Right cardiac atrium (tissue), 5 donors: ENCODE measurements at places on chromosomes 4 and X. TPM values are rescaled to one million over a fixed set of nuclear protein-coding genes. Genes with fewer than 3 reads are reported as not detected.

- DNase-seq: no peak
Measured at GRCh38 chr4:86554646-86555045, 39.5 kb upstream of the PTPN13 start.

GRCh38 chrX:121333942-121334341, 286.5 kb downstream of the GLUD2 start:
- DNase-seq: no peak

GRCh38 chr4:71772592-71772991, 11.3 kb downstream of the GC start:
- DNase-seq: no peak

Gene CNKSR2
- 1.1 TPM for total RNA-seq

DNA sequence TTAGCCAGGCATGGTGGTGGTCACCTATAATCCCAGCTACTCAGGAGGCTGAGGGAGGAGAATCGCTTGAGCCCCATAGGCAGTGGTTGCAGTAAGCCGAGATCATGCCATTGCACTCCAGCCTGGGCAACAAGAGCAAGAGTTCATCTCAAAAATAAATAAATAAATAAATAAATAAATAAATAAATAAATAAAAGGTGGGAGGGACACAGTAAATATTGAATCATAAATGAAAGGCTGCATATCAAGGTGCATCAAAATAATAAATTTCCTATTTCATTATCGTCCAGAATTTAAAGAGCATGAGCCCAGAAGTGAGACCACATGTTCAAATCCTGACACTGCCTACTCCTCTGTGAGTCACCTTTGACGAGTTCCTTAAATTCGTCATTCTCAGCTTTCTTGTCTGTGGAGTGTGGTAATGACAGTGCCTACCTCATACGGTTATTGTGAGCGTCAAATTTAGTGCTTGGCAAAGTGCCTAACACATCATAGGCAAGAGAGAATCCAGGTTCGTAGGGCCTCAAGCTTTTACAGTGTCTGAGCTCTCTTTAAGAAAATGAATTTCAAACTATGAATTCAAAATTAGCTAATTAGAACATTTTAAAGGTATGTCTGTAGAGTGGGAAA, 49.9 kb downstream of the IL15 start:
- no peak for DNase-seq

Gene AFM
- not detected for total RNA-seq

- DNase-seq: no peak
Measured at GRCh38 chr4:4412641-4413372, 25.9 kb downstream of the NSG1 start.

GRCh38 chr4:1795299-1796195, 2.5 kb downstream of the FGFR3 start:
- no peak for DNase-seq

Gene NPY1R
- 6.0 TPM for total RNA-seq

Gene CT47C1
- not detected for total RNA-seq

GRCh38 chr4:15898902-15899301, 39.6 kb downstream of the FGFBP1 start:
- DNase-seq: no peak

DNA sequence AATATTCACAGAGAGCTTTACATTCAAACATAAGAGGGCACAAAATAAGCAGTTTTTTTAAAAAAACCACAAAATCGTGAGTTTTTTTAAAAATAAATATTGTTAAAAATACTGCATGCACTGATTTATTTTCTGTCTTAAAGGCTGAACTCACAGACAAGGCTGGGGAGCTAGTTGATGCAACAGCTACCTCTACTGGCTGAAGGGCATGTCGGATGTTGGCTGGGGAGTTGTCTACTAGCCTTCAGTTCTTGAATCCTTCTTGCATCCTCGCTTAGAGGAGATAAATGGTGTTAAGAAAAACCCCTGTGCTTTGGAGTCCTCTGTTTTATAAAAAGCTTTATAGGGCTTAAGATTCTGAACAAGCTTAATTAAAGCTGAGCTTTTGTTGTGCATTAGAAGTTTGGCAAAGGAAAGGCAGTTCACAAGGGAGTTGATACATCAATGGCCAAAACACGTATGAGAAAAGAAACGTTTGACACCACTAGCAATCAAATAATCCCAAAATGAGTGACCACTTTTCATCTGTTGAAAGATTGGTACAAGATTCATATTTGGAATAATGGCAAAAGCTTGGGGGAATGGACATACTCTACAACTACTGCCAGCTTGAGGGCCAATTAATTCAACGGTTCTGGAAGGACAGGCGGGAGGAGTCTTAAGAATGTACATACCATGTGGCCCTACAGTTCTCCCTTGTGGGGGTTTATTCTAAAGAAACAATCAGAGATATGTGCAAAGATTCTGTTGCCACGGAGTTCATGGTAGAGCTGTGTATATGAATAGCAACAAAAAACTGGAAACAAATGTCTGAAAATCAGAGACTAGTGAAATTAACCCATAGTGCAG, 94.7 kb downstream of the SEL1L3 start:
- DNase-seq: peak; percentile 69

DNA sequence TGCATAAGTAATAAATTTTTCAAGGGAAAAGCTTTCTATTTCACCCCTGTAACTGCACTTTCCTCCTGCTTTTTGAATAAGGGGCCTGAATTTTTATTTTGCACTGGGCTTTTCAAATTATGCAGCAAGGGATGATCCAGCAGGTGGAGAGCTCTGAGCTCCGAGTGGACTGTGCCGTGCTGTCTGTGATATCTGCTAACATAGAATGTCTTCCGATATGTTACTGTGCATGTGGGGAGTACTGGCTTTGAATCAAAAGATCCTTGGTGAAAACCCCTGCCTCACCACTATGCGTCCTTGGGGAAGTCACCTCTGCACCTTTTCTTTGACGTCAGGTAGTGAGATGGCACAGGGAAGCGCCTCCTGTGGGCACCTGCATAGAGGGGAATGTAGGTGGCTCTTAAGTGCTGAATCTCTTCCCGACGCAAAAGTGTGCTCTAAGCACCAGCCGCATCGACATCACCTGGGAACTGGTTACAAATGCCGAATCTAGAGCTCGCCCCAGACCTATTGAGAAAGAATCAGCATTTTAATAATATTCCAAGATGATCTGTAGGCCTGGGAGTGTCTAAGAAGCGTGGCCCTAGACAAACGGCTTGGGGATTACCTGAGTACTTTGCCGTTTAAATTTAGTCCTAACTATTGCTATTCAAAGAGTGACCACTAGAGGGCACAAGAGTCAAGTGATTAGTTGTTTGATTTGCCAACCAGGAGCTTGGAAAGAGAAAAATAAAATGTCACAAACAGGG, 19.2 kb upstream of the WFS1 start:
- no peak for DNase-seq

DNA sequence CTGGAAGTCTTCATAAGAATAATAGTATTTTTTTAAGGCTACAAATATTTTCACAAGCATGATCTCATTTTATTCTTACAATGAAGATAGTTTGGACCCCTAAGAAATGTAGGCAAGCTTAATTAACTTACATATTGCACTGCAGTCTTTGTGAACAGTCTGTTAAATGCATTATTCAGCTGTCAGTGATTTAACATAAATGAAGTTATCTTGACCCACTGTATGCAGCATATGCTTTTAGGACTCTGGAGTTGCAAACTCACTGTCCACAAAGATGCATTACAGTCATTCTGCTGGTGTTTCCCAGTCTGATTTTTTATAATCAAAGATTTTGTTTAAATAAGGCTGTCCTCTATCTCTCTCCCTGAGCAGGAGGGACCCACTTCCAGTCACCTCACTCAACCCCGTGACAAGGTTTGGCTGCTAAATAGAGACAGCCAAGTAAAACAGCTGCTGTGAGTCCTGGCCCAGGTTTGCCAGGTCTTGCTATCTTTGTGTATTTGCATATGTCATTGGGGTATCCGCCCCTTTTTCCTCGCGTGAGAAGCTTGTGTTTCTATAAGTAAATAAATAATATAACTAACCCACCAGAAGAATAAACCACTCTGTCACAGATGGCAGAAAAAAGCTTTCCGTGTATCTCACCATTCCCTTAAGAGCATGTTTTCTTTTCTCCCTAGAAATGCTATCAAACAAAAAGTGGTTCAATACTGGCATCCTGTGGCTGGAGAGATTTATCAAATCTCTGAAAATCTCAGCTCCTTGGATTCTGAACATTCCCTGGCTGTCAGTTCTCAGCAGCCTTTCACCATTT, 67.0 kb downstream of the SLC7A11 start:
- peak; percentile 32 for DNase-seq

DNA sequence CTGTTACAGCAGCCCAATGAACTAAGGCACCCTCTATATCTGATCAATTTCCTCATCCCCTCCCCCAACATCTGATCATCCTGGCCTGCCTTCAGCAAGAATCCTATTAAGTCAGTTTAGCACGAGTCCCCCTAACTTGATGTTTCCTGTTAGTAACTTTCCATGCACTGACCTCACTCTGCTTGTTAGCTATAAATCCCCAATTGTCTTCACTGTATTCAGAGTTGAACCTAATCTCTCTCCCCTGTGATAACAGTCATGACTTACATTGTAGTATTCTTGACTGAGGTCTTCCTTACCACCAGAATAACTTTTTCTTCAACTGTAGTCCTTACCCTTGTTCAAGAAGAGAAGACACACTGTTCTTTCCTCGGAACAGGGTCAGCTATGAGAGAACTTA, 8.5 kb downstream of the ANXA5 start:
- DNase-seq: no peak

Gene ATP2B3
- total RNA-seq: not detected
